Activated CD4-positive, alpha-beta memory T cell treated with anti-CD3 and anti-CD28 coated beads for 36 hours (primary cell): ENCODE measurements at places on chromosomes 7 and 10. TPM values are rescaled to one million over a fixed set of nuclear protein-coding genes. Genes with fewer than 3 reads are reported as not detected.

GRCh38 chr7:2817456-2817855, 26.7 kb downstream of the GNA12 start:
- no peak for DNase-seq

DNA sequence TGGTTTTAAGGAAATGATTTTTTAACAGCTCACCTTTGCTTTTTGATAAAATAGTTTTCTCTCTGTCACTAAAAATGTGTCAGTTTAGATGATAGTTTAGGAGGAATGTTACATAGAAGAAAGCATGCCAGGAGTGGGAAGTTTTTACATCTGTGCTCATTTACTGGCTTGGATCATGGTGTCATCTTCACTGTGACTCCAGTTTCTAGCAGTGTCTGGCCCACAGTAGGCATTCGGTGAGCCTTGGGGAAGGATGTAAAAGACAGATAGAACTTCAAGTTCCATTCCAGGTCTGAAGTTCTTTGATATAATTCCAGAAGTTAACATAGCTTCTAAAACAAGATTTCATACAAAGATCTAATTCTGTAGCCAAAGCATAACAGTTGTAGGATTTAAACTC, 259.2 kb downstream of the BICC1 start:
- DNase-seq: no peak

- DNase-seq: no peak
Observed at GRCh38 chr7:51253157-51253556, 63.5 kb downstream of the COBL start.

The SP4 gene
- 19.0 TPM for total RNA-seq

The ZNF735 gene
- not detected for total RNA-seq
